Activated naive CD4-positive, alpha-beta T cell treated with anti-CD3 and anti-CD28 coated beads, Interleukin-2, amount 10 ng/mL, durations not matched to agents 7 days and 5 days (primary cell): ENCODE measurements at places on chromosomes 11 and 22.

DNA sequence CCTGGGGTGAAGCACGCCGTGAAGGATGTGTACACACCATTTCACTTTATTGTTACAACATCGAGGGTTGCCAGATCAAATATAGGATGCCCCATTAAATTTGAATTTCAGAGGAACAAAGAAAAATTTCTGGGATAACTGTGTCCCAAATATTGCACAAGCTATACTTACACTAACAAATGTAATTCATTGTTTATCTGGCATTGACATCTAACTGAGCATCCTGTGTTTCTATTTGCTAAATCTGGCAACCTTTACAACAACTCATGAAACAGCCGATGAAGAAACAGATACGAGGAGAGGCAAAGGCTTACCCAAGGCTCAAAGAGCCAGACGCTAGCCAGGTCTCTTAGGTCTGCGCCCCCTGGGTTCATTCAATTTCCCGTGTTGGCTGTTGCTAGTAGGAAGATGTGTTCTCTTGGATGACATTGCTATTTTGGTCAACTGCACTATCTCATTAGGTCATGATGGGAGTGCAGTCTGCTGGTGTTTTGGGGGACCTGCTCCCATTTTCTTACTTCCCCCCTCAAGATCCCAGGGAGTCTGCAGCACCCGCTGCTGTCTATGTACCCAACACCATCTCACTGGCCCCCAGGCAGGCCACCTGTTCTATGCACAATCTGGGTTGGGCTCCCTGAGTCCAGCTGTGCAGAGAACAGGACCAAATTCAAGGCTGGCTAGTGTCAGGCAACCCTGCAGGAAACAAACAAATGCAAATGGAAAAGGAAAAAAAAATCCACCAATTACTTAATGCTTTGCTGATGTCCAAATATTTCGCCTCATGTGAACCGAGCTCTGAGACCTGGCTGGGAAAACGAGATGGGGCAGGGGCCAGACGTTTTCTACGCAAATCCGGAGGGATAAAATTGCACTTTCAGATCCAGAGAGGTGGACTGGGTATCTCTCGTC is 560.9 kb downstream of the MIAT start:
- no peak for DNase-seq

- no peak for DNase-seq
Measured at GRCh38 chr11:8638300-8638699, 44.2 kb downstream of the TRIM66 start.

- no peak for DNase-seq
Measured at GRCh38 chr11:8296038-8296649, 32.5 kb upstream of the LMO1 start.

DNA sequence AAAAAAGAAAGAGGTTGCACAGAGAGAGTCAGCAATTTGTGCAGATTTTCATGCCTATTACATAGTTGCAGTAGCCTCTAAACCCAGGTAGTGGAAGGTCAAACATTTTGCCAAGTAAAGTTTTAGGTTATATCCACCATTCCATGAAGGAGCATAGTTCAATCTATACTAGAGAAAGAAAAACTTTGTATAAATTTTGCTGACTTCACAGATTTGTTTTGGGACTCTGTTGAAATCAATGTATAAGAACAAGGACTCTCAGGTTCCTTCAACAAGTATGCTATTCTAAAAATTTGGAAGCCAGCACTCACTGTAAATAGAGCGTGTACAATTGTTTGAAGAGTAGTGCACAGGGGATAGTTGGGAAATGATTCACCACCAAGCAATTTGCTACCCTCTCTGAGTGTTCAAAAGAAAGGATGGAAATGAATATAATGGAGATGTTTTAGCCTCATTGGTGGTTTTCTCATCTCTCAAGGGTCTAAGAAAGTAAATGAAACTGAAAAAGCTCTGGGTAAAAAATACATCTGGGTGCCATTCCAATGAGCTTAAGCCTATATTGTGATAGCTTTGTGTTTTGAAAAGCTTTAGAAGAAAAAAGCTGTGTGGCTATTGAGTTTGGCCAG is 508.4 kb upstream of the LUZP2 start:
- DNase-seq, result no peak

DNA sequence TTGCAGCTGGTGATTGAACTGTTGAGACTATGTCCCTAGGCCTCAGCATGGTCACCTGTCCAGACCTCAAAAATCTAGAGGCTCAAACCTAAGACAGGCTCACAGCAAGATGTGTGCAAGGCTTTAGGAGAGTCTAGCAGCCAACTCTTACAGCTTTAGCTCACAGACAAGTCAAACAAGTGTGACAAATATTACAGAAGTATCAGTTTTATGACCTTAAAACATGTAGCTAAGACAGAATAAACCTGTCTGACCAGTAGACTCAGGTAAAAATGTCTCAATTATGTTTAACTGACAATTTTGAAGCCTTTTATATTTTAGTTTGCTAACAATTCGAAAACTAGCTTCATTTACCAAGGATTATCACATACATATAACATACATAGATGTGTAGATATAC is 80.0 kb upstream of the HTATIP2 start:
- no peak for DNase-seq

- no peak for DNase-seq
Measured at GRCh38 chr11:63445720-63446119, 45.2 kb downstream of the PLAAT5 start.
